ENCODE measurements at places on chromosomes 5 and 9.

DNA sequence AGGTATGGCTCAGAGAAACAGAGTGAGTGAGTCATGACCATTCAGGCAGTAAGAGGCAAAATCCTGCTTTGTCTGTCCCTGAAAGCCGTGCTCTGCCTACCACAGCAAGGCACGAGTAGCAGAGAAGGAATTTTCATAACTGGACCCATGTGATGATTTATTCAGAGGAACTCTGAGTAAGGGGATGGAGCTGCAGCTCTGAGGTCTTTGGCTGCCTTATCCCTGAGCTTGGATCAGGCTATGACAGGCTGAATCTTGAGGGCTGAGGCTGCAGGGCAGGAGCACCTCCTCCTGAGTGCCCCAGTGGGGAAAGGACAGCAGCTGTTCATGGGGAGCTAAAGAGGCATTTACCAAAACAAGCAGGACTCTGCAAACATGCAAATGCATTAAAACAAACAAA is 183.4 kb downstream of the PAPPA start:
- peak; percentile 45 for DNase-seq

GRCh38 chr5:13250464-13251291 is 693.8 kb downstream of the DNAH5 start:
- DNase-seq: peak; percentile 57

DNA sequence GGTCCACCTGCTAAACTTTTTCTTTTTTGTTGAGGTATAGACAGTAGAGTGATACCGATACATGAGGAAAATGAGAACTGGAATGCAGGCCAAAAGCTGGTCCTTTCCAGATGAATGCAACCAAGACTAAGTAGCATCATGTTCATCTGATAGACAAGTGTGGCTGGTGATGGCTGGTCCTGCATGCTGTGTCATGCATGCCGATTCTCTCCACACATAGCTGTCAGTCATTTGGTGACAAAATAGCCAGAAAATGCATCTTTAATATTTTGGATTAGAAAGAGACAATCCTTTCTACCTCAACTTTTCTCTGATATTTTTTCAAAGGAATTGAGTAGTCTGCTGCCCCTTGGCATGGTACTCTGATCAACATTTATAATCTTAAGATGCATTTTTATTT is 49.9 kb downstream of the ZSWIM6 start:
- DNase-seq: no peak

GRCh38 chr5:154646745-154647113 is 108.4 kb upstream of the LARP1 start:
- no peak for DNase-seq

DNA sequence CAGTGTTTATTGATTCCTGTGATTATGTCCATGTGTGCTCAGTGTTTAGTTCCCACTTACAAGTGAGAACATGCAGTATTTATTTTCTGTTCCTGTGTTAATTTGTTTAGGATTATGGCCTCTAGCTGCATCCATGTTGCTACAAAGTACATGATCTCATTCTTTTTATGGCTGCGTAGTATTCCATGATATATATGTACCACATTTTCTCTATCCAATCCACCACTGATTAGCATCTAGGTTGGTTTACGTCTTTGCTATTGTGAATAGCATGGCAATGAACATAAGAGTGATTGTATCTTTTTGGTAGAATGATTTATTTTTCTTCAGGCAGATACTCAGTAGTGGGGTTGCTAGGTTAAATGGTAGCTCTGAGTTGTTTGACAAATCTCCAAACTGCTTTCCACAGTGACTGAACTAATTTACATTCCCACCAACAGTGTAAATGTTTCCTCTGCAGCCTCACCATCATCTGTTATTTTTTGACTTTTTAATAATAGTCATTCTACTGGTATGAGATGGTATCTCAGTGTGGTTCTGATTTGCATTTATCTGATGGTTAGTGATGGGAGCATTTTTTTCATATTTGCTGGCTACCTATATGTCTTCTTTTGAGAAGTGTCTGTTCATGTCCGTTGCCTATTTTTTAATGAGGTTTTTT is 47.5 kb upstream of the ELL2 start:
- no peak for DNase-seq

- no peak for DNase-seq
These were observed 137.9 kb upstream of the BASP1 start for GRCh38 chr5:17079562-17079961.

DNA sequence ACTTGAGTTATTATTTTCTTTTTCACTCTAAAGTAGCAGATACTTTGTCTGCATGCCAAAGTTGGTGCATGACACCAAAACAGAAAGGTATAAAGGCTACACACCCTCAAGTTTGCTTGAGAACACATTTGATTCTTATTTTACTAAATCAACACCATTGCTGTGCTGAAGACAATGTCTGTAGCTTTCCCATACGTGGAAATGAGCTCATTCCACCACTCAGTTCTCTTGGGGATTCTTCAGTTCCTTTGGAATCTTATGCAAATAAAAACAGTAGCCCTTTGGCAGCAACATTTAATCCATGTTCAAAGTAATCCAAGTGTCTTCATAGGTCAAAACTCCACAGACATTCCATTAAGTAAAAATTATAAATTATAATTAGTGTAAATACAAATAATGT is 264.9 kb downstream of the TLE1 start:
- no peak for DNase-seq

DNA sequence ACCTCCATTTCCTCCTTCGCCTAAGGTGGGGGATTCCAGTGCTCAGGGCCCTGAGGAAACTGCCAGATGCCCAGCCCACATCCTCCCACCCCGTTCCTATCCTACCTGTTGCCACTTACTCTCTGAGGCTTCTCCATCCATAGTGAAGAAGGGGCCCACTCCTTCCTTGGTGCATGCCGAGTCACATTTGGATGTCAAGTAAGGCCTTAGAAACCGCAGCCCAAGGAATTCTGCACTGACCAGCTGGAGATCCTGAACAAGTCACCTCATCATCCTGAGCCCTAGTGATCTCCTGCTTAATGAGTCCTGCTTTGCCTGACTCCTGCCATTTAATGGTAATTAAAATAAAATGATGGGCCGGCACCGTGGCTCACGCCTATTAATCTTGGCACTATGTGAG is 6.7 kb upstream of the TNIP1 start:
- no peak for DNase-seq

- DNase-seq: no peak
These were observed 1256.4 kb downstream of the EFNA5 start for GRCh38 chr5:106414342-106414741.

DNA sequence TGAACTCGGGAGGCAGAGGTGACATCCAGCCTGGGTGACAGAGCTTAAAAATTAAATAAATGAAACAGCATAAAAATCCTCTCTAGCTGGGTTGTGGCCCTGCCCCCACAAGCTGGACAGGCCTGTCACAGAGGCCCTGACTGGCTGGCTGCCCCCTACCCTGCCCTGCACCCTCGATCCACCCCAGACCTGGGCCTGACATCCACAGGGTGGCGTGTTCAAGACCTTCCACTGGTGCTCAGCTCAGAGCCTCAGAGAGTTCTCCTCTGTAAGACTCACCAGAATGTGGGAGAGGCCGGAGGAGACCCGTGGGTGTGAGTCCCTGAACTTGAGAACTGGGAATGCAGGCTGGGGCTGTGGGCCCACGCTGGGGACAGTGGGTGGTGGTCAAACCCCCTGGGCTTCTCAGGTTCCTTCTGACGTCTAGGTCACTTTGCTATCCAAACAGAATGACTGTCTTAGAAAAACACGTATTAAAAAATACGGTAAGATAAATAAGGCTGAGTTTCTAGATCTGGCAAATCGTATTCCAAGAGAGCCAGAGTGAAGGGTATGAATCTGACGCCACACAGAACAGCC is 9.7 kb upstream of the WDR38 start:
- DNase-seq: no peak

GRCh38 chr5:95940758-95941682 is 20.6 kb downstream of the ELL2 start:
- DNase-seq: no peak

DNA sequence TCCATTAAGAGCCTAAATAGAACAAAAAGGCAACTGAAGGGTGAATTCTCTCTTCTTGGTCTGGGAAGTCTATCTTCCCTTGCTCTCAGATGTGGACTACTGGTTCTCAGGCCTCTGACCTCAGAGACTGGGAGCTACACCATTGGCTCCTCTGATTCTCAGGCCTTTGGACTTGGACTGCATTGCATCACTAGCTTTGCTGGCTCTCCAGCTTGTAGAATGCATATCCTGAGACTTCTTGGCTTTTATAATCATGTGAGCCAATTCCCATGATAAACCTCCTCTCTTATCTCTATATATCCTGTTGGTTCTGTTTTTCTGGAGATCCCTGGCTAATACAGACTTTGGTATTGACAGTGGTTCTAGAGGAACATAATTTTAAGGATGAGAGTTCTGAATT is 89.8 kb downstream of the PSAT1 start:
- DNase-seq: no peak

GRCh38 chr5:96718635-96719077 is 56.5 kb downstream of the CAST start:
- DNase-seq: no peak

GRCh38 chr5:170863646-170864045 is 1.8 kb downstream of the RANBP17 start:
- DNase-seq: no peak

DNA sequence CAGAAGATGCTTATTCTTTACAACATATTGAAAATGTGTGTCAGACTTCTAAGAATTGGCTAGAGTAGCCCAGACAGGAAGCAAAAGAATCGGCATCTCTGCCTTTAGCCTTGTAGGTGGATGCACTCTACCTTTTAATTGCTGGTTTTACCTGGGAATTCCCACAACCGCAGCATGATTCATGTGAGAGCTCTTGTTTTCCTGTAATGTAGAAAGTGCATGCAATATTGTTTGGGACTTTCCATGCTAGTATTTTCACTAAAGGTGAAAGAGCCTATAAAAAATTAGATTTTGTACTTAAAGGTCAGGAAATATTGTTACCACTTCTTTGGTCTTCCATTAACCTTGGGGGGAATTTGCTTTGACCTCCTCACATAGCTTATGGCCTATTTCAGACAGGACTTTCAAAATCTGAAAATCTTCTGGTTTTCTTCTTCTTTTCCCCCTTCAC is 89.8 kb downstream of the NTRK2 start:
- no peak for DNase-seq

DNA sequence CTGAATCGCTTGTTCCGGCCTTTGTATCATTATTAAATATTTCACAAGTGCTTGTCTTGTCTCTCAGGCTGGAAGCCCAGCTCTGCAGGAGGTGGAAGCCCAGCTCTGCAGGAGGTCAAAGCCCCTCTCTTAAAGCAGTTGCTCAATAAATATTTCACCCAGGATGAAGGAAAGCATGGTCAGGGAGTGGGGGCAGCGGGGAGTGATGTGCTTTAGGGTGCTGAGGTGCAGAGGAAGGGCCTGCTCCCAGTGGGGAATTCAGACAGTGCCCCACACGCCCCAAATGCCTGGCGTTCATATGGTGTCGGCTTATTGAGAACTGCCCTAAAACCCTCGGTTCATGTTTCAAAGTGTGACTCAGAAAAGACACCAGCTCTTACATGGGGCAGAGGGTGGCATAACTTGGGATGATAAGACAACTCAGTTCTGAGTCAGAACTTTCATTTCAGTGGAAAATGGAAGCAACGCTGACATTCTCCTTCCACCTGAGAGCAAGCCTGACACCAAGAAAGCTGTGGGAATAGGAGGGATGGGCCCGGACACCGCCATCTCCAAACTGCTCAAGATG is 114.3 kb upstream of the DAP start:
- no peak for DNase-seq

- DNase-seq: no peak
These were observed 38.1 kb upstream of the C5orf47 start for GRCh38 chr5:173950829-173951228.

Measured in HCEC 1CT (cell line).